NCI-H510A (cell line): ENCODE measurements at places on chromosomes 3 and 15.

- DNase-seq, result no peak
Measured at GRCh38 chr3:73399106-73399505, 225.6 kb downstream of the PDZRN3 start.

DNA sequence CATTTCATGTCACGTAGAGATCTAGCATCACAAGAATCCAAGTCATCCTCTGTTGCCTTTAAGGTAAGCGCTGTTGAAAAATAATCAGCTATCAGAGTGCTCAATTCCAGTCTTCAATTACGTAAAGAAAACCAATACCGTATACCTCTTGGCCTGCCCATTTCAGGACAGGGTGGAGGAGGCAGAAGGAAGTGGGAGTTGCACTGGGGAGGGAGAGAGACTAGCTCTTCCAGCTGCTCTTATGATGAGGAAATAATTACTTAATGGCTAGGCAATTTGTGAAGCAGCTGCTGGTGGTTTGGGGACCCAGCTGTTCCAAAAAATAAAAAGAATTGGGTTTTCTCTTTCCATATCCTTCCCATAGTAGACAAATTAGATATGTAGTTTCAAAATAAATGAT, 365.8 kb upstream of the MCTP2 start:
- DNase-seq, result no peak

DNA sequence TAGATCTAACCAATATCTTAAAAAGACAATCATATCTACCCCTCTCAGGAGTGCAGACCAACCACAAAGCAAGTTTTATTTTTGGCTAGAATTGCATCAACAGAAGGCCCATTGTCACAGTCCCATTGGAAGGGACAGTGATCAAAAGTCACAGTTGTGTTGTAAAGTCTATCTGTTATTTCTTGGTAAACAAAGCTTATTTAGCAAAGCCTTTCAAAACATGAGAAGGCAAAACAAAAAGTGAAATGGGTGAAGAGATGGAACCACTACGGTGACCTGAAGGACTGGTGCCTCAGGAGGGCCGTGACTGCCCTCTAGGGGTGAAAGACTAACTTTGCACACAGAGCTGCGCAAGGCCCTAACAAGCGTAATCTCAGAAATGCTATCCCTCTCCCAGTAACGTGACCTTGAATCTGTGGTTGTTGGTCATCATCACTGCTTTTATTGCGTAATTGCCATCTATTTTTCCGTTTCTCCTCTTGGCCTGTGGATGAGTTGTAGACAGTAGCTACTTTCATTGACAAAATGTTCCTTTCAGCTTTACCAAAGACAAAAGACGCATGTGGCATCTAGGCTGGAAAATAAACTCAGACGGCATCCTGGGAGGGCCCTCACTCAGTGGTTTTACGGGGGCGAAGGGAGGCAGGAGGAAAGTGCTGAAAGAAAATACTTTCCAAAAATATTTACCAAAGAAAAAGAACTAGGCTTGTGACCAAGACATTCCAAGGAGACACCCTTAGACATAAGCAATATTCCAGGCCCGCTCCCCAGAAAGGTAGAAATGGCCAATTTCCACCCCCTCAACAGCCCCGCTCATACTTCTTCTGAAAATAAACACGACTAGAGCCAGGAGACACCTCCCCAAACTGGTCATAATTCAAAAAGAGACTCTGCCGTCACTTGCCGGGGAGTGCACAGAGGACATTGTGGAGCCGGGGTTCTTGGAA, 79.4 kb downstream of the FRMD4B start:
- no peak for DNase-seq

DNA sequence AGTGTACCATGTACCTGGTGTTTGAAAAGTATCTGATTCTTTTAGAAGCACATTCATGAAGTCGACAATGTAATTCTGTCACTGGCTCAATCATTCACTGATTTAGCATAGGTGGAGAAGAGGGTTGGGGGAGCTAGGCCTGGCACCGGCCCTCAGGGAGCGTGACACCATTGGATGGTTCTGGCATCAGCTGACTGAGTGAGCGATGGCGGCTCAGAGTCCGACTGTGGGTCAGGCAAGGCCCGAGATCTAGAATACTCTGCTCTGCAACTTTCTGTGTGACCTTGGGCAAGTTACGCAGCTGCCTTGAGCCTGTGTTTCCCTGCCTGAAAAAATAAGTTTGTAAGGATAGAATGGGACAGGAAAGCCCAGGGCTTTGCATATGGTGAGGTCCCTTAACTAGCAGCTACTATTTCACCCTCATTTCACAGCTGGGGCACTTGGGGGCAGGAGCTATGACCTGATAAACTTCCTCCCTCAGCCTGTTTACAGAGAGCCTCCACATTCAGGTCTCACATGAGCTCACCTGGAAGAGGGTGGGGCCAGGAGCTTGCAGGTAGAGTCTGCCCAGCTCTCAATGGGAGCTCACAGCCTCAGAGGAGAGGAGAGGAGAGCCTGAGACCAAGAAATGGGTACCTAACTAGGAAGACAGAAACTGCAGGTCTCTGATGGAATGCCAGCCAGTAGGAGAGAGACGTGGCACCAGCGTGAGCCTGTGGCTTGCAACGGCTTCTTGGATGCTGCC, 153.7 kb upstream of the TLE3 start:
- peak; percentile 61 for DNase-seq

- no peak for DNase-seq
Measured at GRCh38 chr3:10950476-10951294, 41.9 kb upstream of the SLC6A1 start.

GRCh38 chr3:128271536-128272332, 118.5 kb downstream of the EEFSEC start:
- DNase-seq, result no peak

DNA sequence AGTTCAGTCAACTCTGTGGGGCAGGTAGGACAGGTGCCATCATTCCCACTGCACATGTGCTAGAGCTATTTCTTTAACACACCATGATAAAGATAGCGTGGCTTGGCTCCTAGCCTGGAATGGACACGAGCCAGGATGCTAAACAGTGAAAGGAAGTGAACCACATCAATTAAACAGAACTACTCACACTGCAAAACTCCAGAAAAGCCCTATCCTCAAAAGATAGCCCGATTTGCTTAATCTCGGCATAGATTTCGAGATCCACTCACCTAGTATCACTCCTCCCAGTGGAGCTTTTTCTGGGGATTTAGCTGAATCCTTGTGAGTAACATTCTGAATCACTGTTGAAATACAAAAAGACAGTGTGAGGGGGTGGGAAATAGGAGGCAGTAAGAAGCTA, 118.0 kb downstream of the ABI3BP start:
- no peak for DNase-seq

DNA sequence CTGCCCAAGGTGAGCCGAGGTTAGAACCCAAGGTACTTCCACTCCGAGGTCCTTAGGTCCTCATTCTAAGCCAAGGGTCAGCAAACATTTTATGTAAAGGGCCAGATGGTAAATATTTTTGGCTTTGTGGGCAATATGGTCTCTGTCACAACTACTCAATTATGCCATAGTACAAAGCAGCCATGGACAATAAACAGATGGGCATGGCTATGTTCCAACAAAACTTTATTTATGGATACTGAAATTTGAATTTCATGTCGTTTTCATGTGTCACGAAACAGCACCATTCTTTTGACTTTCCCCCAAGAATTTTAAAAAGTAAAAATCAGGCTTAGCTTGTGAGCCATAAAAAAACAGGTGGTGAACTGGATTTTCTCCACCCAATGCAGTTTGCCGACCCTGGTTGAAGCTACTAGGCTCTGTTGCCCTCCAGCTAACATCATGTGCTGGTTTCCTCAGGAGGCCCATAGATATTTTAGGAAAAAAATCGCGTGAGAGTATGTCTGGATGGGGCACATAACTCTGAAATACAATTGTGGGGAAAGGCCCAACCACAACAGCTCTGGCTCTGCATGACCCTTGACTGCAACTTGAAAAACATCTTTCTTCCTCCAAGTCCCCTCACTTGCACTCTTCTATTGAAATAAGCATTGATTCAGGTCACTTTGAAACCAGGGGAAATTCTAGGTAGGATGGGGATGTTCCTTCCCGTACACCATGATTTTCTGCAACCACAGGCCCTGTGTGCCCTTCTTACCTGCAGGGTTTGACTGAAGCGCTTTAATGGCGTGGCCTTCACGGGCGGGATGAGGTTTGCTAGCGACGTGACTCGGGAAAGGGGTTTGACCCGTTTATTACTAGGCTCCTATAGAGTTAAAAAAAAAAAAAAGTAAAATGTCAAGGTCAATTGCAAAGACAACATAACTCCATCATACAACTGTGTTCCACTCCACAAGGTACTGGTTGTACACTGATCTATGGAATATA, 28.5 kb downstream of the ARHGEF3 start:
- no peak for DNase-seq

GRCh38 chr3:13529196-13530112, 19.5 kb upstream of the FBLN2 start:
- DNase-seq, result no peak

- DNase-seq, result no peak
Measured at GRCh38 chr15:90650117-90650955, 66.8 kb upstream of the BLM start.

GRCh38 chr15:47944637-47945288, 176.0 kb upstream of the SLC24A5 start:
- no peak for DNase-seq

DNA sequence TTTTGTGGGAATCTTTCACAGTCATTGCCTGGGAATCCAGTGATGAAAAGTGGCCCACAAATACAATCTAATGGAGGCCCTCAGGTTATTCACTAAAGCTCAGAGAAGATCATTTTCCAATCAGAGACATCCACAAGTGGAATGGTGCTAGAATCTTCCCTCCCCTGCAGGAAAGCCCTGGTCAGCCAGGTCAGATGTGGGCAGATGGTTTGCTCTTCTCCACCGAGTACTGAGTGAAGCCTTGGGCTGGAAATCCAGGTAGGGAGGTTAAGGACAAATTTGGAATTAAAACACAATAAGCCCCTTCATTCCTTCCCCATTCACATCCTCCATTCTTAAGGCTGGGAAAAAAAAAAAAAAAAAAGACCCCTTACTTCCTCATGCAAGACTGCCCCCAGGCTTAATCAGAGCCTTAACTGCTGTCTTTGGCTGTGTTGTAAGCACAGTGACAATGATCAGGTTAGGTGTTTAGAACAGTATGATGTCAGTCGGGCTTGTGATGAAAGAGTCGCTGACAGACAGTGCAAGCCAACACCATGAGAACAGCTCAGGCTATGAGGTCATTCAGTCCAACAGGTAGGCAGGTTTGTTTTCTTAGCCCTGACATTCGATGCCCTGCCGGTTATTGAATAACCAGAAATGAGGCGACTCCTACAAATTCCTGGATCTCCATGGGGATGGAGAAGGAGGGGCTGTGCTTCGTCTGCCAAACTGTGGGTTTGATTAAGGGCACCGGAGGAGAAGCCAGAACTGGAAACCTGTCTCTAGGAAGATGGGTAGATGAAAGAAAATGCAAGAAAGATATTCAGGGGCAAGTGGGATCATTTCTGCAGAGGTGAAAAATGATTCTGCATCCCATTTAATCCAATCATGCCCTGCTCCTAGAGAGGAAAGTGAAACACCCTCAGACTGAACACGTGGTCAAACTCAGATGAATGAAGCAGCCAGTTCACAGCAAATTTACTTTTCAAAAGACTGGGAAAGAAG, 23.5 kb upstream of the HES1 start:
- DNase-seq, result peak; percentile 77

DNA sequence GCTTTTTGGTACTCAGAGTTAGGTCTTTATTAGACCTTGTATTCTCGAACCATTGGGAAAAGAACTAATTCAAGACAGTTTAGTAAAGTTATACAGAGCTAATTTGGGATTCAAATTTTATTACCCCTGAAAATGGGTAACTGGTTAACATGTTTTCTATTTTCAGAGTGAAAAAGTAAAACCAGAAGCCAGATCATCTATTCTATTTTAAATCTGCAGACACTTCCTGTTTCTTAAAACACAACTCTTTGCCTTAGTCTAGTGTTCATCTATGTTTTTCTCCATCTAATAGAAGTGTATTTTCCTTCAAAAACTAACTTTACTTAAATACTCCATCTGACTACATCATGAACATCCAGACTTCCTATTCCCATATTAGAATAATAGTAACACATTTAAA, 113.4 kb downstream of the CCNL1 start:
- DNase-seq, result no peak

DNA sequence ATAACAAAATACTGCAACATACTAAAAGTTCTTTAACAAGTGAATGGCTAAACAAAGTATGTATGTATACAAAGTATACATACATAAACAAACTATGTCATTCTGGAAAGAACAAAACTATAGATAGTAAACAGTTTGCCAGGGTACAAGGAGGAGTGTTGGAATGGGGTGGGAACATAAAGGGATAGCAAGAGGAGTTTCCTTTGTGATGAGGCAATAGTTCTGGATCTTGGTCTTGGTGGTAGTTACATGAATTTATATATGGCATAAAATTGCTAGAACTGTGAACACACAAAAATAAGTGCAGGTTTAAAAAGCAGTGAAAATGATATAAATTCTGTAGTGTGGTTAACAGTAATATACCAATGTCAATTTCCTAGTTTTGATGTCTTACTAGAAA, 22.0 kb downstream of the ZNF148 start:
- DNase-seq, result no peak

GRCh38 chr3:119700269-119700919, 2.4 kb upstream of the CFAP91 start:
- DNase-seq, result no peak

- no peak for DNase-seq
Measured at GRCh38 chr15:67852418-67852817, 12.6 kb upstream of the RNU6-1 start.

GRCh38 chr3:66021731-66022131, 17.0 kb downstream of the MAGI1 start:
- DNase-seq, result no peak

- no peak for DNase-seq
Measured at GRCh38 chr3:24578951-24579421, 84.3 kb upstream of the THRB start.

DNA sequence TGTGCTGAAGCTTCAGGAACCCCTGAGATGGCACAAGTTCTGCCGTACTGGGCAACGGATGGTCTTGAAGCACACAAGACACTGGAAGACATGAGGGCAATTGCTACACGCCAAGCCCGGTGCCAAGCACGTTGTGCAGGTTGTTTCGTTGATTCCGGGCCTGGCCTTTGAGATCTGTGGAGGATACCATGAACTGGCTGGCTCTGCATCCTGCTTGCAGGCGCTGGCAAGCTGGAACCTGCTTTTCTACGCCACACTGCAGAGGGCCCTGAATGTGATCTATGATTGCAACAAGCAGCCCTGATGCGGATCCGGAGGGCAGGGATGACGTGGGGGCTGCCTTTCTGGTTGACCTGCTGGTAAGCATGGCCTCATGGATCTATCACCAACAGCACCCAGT, 262.5 kb upstream of the ATP10A start:
- DNase-seq, result no peak

DNA sequence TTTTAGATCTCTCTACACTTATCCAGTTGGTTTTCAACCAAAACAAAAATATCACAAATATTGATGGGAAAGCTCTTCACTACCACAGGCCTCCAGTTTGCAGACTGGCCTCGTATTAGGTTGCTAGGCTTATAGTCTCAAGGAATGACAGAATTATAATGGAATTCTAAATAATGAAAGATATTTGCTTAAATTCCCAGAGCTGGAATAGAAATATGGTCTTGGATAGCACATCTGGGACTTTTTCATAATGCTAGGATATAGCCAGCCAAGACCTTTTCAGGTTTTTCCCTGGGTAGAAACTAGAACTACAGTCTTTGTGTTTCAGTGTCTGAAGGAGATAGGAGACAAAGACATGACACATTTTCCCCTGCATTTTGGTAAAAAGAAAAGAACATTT, 121.9 kb upstream of the STAC start:
- no peak for DNase-seq

GRCh38 chr3:35592589-35593295, 46.6 kb upstream of the ARPP21 start:
- no peak for DNase-seq
